Motor neuron (in vitro differentiated cells): ENCODE measurements at places on chromosomes 1 and 21. TPM values are rescaled to one million over a fixed set of nuclear protein-coding genes. Genes with fewer than 3 reads are reported as not detected.

Gene FGR
- 0.19 TPM in 1 of 2 replicates, not detected in the other for total RNA-seq

Gene CASQ2
- not detected in 2 replicates for total RNA-seq

Gene MATN1
- total RNA-seq: 0.22 and 1.0 TPM in 2 replicates

Gene PGLYRP4
- not detected in 2 replicates for total RNA-seq

Gene GJA9
- total RNA-seq: 0.18 and 0.31 TPM in 2 replicates

Gene SLC22A15
- total RNA-seq: 9.1 and 9.8 TPM in 2 replicates

Gene TXLNA
- 56.2 and 58.6 TPM in 2 replicates for total RNA-seq

Gene PLA2G2C
- 0.21 TPM in 1 of 2 replicates, not detected in the other for total RNA-seq

Gene CLEC20A
- 0.21 TPM in 1 of 2 replicates, not detected in the other for total RNA-seq

Gene TNFRSF4
- total RNA-seq: 0.22 and 0.25 TPM in 2 replicates

Gene CLDN14
- total RNA-seq: not detected in 2 replicates

Gene HPDL
- 11.2 and 11.6 TPM in 2 replicates for total RNA-seq

Gene BTBD8
- 2.4 and 2.7 TPM in 2 replicates for total RNA-seq

Gene LCE1D
- not detected in 2 replicates for total RNA-seq

Gene CGN
- total RNA-seq: 2.3 and 2.5 TPM in 2 replicates

DNA sequence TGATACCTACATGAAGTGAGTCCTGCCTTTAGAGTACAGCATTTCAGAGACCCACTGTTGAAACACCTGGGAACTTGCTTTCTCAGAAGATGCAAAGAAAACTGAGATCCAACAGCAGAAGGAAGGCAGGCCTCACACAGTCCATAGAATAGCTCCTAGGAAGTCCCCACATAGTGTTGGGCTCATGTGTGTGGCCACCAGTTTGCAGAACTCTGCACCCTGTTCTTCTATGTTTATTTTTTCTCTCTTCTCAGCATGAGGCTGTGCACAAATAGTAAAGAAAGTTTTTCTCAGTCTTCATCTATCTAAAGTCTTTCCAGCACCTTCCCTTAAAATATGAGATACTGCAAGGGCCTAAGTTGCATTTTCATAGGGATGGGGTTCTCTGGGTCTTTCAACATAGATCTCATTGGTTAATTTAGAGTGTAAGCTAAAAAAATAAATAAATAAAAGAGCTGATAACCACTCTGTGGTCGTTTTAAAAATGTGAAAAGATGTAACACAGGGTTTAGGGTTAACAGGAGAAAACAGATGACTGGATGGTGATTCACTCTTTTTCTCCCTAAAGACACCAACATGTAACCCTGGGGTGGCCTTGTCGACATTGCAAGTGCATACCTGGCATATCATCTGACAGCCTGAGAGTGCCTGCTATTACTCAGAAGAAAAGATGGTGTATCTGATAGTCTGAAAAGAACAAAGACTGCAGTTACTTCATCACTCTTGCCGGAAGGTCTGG lies 94.6 kb downstream of the ZC3H11B start:
- ATAC-seq: no peak

DNA sequence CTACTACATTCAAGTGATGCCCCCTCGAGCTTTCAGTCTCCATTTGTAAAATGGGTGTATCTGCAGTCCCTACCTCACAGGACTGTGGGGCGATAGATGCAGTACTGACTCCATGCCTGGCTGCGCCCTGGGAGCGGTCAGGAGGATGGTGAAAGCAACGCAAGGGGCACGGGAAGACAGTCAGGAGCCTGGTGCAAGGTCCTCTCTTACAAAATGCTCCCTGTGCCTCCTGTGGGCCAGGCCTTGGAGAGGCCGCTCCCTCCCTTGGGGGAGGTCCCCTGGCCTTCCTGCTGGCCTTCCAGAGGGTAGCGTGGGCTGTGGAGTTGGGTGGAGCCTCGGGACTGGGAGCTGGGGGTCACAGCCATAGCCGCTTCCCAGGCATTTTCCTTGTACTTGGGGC lies 21.6 kb downstream of the FAM151A start:
- no peak for ATAC-seq

- no peak for ATAC-seq
These were observed 123.4 kb downstream of the RIPK4 start for GRCh38 chr21:41643246-41643966.

DNA sequence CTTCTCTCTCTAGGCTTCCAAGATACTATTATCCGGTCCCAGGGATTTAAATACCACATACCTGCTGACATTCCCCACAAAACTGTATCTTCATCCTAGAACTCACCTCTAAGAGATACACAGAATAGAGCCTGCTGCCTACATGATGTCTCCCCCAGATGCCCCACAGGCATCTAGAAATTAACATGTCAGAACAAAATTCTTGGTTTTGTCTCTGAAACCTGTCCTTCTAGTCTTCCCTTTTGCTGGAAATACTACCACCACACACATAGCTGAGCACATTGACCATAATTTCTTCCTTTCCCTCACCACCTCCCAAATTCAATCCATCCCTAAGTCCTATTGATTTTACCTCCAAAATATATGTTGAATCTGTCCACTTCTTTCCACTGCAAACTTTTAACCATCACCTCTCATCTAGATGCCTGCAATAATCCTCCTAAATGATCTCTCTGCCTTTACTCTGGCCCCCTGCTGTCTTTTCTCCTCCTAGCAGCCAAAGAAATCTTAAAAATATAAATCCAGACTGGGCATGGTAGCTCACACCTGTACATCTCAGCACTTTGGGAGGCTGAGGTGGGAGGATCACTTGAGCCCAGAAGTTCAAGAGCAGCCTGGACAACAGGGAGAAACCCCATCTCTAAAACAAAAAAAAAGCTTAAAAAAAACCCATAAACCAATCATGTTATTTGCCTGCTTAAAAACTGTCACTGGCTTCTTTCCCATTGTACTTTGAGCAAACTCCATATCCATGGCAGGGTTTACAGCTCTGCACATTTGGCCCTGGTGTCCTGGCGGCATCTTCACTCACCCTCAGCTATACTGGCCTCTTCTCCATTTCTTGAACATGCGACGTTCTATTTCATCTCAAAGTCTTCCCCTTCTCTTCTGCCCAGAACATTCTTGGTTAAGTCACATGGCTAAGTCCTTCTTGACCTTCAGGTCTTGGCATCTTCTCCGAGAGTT lies 6.2 kb upstream of the FAM76A start:
- no peak for ATAC-seq

- no peak for ATAC-seq
These were observed 226.4 kb downstream of the NRIP1 start for GRCh38 chr21:14838400-14838799.

DNA sequence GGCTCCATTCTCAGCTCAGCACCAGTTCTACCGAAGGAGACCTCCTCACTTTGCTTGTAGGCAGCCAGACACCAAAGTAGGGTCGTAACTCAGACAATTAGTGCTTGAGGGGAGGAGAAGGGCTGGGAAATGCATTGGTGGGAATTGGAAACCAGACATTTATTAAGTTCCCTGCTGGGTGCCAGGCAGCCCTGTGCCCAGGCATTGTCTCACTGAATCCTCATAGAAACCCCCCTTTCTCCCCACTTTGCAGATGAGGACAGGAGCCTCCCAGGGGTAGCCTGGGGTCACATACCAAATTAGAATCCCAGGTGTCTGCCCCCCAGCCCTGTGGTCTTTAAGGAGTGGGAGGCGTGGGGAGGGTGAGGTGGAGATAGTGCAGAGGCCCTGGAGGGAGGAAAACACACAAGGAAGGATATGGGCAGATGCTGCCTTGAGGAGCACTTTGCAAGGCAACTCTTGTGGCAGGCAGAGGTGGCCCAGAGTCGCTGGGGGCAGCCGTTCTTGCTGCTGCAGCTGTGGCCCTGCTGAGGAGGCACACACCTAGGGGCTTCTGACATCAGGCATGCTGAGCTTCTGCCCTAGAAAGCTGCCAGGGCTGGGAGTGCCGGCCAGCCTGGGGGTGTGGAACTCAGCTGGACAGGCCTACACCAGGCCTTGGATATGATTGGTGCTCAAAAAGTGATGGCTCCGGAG lies 29.4 kb downstream of the CDK18 start:
- peak; percentile 29 for ATAC-seq

DNA sequence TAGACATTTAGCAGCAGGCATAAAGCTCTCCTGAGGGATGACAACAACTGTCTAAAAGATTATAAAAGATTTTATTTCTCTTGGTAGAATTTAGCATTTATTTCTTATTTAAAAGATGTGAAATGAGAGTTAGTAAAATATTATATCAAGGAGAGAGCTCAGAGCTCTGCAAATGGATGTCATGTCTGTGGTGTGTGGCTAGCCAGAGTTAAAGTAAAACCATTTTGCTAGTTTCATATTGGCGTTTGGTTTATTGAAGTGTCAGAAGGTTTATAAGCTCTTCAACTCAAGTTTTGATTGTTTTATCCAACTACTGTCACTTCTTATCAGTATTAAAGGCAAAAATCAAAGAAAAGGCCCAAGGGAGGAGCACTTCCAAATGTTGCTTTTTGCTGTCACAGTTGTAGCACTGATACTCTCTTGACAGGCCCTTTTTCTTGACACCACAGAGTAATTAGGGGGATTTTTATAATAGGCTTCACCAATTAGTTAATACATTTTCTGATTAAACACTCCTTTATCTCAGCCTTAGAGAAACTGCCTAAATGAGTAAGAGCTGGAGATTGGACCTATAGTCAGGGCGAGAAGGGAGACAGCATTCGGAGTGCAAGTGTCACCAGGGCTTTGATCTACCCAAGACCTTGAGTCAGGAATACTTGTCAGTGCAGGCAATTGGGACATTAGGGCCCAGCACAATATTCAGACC lies 233.9 kb downstream of the PTBP2 start:
- no peak for ATAC-seq

DNA sequence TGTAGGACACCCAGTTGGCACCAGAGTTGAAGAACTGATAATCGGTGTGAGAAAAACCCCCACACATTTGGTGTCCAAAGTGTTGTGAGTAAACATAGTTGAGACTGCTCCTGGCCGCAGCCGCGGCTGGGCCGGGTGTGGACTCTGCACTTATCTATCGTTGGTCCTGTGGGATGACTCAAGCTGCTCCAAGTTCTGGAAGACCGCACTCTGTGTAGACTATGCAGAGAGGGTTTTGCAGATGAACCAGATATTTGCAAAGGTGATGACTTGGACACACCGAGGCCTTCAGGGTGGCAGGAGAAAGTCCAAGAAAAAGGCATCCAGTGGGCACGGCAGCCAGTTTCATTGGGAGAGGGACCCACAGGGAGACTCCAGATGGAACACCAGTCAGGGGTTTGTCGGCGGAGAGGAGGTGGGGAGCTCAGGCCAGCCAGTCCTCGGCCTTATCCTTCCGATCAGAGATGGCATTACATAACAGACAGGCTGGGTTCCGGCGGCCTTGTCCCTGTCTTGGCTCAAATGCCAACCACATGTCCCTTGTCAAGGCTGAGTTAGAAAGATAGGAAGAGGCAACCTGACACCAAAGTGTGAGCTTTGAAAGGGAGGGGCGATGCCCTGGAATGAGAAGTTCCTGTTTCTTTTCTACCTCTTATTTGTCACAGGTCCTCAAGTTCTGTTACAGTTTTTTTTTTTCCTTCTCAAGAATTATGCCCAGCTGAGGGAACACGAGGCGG lies 21.1 kb downstream of the C2CD2 start:
- no peak for ATAC-seq

GRCh38 chr1:39282537-39283216 lies 78.2 kb downstream of the MACF1 start:
- ATAC-seq: no peak

GRCh38 chr1:204376465-204376864 lies 16.7 kb upstream of the PLEKHA6 start:
- no peak for ATAC-seq

DNA sequence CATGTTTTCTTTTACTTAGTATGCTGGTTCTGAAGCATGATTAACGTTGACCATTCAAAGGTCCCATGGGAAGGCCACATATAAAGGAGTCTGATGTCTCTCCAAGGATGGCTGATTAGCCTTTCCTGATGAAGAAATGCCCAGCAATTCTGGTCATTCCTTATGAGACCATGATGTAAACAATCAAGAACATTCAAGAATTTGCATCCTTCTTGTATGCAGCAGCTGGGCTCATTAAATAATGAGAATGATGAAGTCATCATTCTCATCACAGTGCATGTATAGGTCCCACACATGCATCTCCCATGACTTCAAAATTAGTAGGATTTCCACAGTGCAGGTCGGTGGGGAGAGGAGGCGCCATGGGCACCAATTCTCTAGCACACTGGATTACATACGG lies 85.4 kb downstream of the APP start:
- ATAC-seq: peak; percentile 58

GRCh38 chr1:189681252-189681919 lies 796.3 kb downstream of the BRINP3 start:
- no peak for ATAC-seq

- ATAC-seq: peak; percentile 96
These were observed 488.0 kb upstream of the PLXNA2 start for GRCh38 chr1:208731981-208732821.

- ATAC-seq: no peak
These were observed 28.7 kb upstream of the FASLG start for GRCh38 chr1:172630056-172630818.

GRCh38 chr1:93707956-93708355 lies 26.3 kb upstream of the BCAR3 start:
- no peak for ATAC-seq

- no peak for ATAC-seq
These were observed 231.2 kb upstream of the USP24 start for GRCh38 chr1:55446351-55446750.

- peak; percentile 37 for ATAC-seq
These were observed 132.2 kb downstream of the TLR5 start for GRCh38 chr1:223010582-223011504.

- no peak for ATAC-seq
These were observed 251.9 kb downstream of the DPYD start for GRCh38 chr1:97668945-97669344.

- peak; percentile 33 for ATAC-seq
These were observed 4.4 kb upstream of the UTP25 start for GRCh38 chr1:209823143-209824041.

DNA sequence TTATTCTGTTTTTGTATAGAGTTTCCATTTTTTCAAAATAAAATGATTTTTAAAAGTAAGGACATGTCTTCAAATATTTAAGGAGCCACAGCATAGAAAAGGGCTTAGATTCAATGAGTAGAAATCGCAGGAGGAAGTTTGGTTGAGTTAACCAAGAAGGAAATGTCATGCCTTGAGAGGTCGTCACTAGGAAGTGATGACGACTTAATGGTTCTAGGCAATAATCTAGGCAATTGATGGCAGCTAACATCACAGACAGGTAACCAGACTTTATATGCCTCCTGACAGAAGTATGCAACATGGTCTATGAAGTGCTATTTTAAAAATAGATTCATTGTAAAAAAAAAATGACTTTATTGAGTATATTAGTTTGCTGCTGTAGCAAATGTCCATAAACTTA lies 32.1 kb upstream of the TP53BP2 start:
- no peak for ATAC-seq

GRCh38 chr1:178642282-178642681 lies 82.8 kb upstream of the RALGPS2 start:
- no peak for ATAC-seq

DNA sequence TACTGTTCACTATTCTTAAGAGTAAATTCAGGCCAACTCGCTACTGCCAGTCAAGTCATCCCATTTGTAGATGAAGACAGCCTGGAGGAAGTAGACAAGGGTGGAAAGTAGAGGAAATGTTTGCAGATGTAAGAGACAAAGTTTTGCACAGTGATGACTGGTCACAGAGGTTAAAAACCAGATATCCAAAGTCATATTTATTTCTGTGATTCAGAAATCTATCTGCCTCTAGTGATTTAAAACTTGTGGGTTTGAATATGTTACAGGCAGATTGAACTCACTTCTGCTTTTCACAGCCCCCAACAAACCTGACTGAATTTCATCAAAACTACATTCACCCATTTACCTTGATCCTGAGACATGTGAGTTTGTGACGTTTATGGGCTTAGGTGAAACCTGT lies 484.7 kb upstream of the C1orf87 start:
- ATAC-seq: no peak
